ENCODE measurements at places on chromosomes 7 and 10.

GRCh38 chr10:70815504-70816219, at the start of gene SGPL1:
Gene SGPL1 (plus strand): TSS chr10:70815948. CDS start chr10:70816854, 906 bp downstream.
- DNase-seq: peak; percentile 95

DNA sequence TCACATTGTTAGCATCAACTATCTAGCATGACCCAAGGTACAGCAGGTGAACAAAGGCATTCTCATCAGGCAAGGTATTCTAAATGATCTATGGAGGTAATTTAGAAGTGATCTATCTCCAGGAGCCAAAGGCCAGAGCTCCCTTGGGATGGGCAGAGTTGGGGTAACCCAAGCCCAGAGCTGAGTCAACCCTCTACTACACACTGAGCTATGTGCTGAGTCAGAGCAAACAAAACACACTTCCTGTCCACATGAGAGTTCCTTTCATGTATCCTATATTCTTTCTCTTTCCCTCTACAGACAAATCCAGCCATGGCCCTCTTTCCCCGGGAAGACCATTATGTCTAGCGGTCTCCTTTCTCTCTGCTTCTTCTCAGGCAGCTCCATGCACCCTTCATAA, 68.2 kb upstream of the AGK start:
- DNase-seq: no peak

- DNase-seq: no peak
Observed at GRCh38 chr7:120475994-120476393, 203.0 kb downstream of the KCND2 start.

DNA sequence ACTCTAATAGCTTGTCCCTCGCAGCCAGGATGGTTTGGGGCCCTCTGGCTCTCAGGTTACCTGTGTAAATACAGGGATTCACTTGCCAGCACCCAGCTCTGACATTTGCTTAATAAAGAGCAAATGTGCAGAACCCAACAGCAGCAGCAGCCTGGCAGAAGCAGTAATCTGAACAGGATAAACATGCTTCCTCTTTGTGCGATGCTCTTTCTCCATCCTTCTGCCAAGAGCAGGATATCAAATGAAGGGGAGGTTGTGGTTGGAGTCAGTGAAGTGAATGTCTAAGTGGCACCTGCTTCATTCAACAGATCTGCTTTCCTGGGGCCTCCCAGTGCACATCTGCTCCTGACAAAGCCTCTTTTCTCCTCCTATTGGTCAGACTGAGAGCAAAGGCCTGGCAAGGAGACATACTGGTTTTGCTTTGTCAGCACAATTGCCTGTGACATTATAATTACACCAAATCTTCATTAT, 130.3 kb downstream of the NRF1 start:
- DNase-seq: no peak

DNA sequence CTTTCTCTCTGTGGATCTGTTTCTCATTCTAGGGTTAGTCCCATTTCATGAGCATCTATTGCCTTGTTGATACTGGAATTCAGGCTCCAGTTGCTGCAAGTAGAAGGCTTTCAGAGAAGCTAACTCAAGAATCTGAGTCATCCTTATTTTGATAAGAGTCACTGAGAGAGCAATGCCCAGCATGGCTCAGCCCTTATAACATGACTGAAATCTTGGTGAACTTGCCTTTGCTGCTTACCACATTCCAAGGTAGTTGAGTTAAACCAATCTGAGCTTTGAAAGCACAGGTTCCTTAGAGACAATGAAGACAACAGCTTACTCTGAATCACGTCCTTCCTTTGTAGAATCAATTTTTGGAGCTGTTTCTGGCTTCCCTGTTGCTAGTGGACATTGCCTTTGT, 53.6 kb upstream of the CHCHD3 start:
- DNase-seq: no peak

DNA sequence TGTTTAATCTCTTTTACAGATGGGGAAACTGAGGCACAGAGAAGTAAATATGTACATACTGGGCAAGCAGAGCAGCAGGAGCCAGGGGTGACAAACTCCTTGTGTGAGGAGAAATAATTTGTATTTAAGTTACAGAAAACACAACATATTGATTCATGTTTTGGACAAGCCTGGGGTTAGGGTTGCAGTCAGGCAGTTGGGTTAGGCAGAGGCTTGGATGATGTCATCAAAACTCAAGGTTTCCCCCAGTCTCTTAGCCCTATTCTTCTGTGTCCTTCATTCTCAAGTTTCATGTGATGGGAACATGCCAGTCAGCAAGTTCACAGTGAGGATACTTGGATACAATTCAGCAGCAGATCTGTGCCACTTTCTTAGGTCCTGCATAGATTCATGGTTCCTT, 181.4 kb downstream of the CXCL12 start:
- no peak for DNase-seq

DNA sequence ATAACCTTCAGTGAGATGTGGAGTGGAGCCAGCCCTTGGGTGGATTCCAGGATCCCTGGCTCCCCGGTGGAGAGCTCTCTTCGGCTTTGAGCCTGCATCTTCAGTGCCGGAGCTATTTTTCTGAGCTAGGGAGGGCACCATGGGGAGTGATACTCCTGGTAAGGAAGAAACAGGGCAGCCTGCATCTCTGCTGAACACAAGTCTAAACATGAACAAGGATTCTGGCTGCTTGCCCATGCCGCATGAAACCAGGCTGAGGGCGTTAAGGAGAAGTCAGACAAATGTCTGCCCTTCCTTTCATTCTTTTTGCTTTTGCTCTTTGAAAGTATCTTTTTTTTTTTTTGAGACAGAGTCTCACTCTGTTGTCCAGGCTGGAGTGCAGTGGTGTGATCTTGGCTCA, 60.4 kb downstream of the EVX1 start:
- DNase-seq: no peak

GRCh38 chr10:30074933-30075332, 15.5 kb upstream of the JCAD start:
- DNase-seq: no peak

DNA sequence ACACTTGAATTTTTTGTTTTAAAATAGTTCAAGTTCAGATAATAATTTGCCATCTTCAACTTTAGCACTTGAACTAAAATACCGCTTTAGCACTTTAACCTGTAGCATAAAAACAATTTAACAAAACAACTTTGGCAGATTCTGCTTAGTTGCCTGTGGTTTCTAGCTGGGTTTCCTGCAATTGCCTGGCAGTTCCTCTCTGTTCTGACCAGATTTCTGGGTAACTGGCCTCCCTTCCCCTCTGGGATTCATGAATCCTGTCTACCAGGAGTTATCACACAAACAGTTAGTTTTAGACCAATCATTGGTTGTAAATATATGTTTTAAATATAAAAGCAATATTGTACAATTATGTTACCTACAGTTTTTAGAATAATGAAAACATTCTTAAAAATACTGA, 89.8 kb upstream of the HDAC9 start:
- DNase-seq: peak; percentile 17

DNA sequence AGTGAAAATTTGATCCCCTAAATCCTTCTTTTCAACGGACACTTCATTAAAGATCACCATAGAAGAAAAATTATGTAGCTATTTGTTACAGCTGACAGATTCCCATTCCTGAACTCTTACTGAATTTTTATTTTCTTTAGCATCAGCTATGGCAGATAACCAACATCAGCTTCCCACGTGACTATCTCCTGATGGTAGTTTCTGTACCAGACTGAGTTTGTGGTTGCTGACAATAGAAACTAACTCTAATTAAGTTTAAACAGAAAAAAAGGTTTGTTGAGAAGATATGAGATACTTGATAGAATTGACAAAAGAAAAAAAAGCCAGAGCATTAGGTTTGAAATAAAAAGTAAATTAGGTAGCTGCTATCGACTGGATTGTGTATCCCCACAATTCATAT, 101.8 kb downstream of the DYNC1I1 start:
- DNase-seq: no peak

GRCh38 chr7:129317450-129317849, 92.6 kb downstream of the AHCYL2 start:
- no peak for DNase-seq

DNA sequence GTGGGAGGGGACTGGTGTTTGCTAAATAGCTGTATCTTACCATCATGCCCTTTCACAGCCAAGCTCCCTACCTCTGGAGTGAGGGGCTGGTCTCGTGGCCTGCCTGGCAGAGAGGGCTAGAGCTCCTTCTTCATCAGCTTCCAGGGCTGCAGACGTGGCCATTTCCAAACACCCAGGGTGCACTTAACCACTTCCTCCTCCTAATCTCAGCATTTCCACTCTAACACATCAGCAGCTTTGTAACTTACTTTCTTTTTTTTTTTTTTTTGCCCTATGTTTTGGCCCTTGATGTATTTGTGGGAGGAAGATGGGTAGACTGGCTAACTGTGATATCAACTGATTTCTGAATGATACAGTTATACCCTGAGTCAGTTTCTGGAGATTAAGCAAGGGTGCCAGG, 27.4 kb downstream of the LRRC4 start:
- DNase-seq: peak; percentile 33

GRCh38 chr7:30266686-30267085, 17.7 kb upstream of the ZNRF2 start:
- no peak for DNase-seq

GRCh38 chr7:18194616-18195015, 167.0 kb upstream of the PRPS1L1 start:
- DNase-seq: no peak

DNA sequence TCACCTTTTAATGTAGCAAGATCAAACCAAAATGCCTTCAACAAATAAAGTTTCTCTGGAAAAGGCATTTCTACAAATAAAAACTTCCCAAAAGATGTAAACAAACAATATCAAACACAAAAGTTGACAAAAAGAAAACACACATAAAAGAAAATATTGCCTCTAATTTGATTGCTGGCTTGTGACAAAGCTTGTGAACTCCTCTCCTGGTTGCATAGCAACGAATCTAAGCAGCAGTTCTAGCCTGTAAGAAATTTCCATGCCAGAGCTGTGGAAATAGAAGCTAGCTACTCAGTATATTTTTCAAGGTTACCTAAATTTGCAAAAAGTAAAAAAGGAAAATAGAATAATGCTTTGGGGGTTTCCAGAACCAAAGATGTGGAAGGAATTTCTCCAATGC, 173.9 kb upstream of the CDK1 start:
- DNase-seq: no peak

DNA sequence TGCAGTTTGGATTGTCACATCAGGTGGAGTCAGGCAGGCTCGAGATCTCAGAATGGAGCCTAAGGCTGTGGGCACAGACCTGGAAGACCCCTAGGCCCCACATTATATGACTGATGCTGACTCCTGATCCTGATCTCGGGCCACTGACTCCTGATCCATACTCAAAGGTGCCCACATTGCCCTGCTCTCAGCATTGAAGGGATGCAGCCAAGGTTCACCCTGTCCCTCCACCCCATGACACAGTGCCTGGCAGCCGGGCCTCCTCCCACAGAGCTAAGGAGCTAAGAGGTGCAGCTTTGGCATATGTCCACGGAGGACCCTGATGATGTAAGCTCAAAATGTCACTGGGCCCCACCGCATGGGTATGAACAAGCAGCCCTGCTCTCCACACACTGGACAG, 36.6 kb downstream of the TCERG1L start:
- DNase-seq: no peak

GRCh38 chr10:127774766-127775559, 38.0 kb downstream of the FOXI2 start:
- no peak for DNase-seq

DNA sequence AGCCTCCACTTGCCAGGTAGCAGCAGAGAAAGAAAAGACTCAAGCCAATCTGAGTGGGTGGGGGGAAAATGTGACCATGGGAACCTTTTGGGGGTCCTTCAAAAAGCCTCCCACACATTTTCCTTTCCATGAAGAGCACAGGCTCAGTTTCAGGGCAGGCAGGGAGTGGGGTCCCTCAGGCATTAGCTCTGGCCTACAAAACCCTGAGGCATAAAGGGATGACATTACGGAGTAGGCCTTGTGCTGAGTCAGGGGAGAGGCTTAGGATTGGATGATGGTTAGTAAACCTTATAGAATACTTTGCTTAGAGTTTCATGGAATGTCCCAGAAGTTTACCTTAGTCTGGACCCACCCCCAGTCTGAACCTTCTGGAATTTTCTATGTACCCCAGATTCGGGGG, 3.5 kb downstream of the DNAJC30 start:
- DNase-seq: no peak

DNA sequence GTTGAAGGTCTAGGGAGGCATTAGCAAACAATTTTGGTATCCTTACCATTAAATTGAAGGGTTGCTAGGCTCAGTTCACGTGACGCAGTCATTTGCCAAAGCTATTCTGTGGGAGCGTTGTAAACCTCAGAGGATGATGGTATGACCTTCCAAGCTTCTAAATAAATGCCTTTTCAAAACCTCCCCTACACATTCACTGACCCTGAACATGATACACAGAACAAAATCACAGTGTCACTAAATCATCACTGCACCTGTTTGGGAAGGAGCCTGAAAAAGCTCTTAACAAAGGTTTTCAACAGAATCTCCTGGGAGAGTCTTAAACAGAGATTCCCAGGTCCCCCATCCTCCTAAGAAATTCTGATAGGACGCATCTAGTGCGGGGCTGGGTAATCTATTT, 13.2 kb upstream of the CCDC172 start:
- DNase-seq: no peak

GRCh38 chr7:99232082-99232770, 24.3 kb upstream of the KPNA7 start:
- no peak for DNase-seq

- no peak for DNase-seq
Observed at GRCh38 chr7:126541406-126541805, 711.3 kb downstream of the GRM8 start.
